ENCODE measurements at places on chromosomes 5 and 9. TPM values are rescaled to one million over a fixed set of nuclear protein-coding genes. Genes with fewer than 3 reads are reported as not detected.

Gene OGN
- total RNA-seq, result not detected

Gene GNAQ
- 94.6 TPM for total RNA-seq

Gene HAVCR2
- 0.15 TPM for total RNA-seq

DNA sequence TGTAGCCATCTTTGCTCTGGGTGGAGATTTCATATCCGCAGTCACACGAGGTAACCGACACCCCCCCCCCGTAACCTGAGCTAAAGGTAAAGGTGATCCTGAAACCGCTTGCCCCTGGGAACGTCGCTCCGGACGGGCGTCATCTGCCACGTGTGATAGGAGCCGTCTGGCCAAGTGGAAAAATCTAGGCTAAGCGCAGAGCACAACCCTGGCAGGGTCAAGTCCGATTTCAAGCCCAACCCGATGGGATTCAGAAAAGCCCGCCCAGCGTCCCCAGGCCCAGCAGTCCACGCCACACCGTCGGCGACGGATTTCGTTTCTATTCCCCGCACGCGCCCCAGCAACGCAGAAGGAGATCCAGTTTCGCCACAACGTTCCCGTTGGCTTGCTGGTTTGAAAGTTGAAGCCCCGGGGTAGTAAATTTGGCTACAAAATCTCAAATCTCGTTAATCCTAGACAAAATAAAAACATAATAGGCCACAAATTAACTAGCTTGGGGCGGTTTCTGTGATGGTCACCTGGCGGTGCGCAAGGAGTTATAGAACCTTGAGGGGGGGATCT is 32.4 kb upstream of the NFIB start:
- peak; percentile 49 for DNase-seq

GRCh38 chr5:98734646-98735045 is 38.8 kb upstream of the RGMB start:
- no peak for DNase-seq

DNA sequence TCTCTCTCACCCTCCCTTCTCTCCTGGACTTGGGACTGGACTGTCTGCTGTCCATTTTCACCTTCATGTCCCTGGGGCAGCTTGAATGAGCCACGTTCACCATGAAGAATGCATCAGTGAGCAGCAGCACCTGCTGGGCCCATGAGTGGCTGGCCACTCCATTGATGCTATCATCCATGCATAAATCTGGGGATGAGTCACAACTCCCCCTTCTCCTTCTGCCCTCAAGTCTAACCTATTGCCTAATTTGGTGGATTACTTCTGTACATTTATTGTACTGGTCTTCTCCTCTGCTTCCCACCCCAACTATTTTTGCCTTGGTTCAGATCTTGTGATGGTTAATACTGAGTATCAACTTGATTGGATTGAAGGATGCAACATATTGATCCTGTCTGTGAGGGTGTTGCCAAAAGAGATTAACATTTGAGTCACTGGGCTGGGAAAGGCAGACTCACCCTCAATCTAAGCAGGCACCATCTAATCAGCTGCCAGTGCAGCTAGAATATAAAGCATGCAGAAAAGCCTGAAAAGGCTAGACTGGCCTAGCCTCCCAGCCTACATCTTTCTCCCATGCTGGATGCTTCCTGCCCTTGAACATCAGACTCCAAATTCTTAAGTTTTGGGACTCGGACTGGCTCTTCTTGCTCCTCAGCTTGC is 46.7 kb downstream of the GDNF start:
- DNase-seq, result no peak

DNA sequence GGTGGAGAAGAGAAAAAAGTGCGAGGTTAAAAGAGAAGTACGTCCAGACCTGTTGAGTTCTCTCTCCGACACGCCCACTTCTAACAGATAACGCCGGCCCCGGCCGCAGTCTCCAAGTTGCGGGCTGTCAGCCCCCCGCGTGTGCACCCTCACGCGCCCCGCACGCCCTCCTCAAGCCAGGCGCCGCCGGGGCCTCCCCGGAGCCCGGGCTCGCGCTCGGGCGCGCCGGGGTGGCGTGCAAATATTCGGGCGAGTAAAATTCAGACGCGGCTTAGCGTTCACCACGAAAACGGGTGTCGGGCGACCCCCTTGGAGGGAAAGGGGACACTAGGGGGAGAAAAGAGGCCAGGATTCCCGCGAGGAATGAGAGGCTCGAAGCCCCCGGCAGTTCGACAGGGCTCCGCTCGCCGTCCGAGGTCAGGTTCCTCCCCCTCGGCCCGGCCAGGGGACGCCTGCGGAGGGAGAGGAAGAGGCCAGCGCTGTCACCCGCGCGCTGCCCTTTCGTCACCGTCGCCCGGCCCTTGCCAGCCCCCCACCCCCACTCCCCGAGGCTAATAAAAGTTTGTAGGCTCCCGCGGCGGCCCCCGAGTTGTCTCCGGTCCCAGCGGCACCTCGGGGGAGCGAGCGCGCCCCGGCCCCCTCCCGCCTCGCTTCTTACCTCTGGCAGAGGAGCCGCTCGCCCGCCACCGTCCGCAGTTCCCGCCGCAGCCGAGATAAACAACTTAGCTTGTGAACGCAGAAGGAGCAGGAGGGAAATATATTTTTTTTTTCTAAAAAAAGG is 743 bp downstream of the NR3C1 start:
- DNase-seq, result peak; percentile 49

Data from endothelial cell (in vitro differentiated cells).